ENCODE measurements at places on chromosomes 1 and 21.

DNA sequence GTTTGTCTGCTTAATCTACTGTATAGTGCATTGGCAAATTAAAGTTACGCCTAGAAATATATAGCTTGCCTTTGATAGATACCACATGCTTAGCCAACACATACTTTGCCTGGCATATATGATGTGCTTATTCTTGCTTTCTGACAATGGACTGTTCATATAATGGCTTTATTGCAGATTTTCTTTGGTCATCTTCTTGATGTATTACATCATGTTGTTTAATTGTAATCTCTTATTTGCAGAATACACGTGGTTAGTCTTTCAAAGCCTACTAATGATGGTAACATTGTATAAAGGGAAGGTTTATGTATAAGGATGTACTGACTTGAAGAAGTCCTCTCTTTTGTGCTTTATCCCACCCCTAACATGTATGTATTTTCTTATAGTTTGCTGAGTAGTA, 201.5 kb downstream of the PDE4B start:
- no peak for DNase-seq

- DNase-seq = no peak
Measured at GRCh38 chr1:49187056-49187455, 410.4 kb upstream of the BEND5 start.

DNA sequence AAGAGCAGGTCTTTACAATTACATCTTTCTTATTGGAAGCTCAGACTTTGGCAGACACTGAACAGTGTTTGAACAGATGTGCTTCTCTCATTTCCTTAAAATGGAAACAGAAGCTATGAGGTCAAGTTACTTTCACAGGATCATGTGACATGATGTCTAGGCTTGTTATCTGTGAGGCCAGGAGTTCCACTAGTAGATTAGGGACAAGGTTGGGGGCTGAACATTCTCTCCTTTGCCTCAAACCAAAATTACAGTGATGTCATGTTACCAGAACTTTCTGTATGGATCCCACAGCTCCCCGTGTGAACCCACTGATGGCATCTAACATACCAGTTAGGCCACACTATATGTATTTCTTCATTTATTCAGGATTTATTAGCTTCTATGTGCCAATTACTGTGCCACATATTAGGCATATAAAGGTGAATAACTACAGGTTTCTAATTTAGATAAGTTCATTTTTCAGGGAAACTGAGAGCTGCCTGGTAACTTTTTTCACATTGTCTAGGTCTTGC, 6.0 kb downstream of the DYNLT5 start:
- no peak for DNase-seq

- no peak for DNase-seq
Measured at GRCh38 chr1:16903054-16903453, 7.3 kb downstream of the RNU1-2 start.
